ENCODE measurements at places on chromosomes 3 and 15.

GRCh38 chr3:153809097-153809496 lies 312.1 kb upstream of the ARHGEF26 start:
- no peak for DNase-seq

- DNase-seq, result no peak
These were observed 5.2 kb downstream of the LINS1 start for GRCh38 chr15:100596792-100597191.

- DNase-seq, result no peak
These were observed 32.2 kb upstream of the FAH start for GRCh38 chr15:80120636-80121035.

DNA sequence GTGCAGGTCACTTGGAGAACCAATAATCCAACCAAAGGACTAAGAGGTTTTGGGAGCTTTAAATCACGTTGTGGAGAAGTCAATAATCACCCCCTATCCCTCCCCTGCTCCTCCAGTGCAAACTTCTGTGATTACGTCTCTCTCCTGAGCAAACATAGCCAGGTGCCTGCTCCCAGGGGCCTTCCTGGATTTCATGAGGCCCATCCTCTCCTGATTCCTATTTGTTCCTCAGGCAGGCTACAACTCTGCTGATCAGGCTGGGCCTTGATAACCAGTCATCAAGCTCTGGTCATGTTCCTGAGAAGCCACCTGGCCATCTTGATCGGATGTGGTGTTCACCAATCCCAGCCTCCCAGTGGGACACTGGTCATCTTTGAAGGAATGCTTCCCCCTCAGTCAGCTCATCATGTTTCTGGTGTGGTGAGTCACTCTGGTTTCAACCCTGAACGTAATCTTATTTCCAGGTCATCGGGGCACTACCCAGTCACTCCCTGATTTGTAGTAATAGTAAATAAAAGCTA lies 2.9 kb upstream of the ZNF710 start:
- no peak for DNase-seq

DNA sequence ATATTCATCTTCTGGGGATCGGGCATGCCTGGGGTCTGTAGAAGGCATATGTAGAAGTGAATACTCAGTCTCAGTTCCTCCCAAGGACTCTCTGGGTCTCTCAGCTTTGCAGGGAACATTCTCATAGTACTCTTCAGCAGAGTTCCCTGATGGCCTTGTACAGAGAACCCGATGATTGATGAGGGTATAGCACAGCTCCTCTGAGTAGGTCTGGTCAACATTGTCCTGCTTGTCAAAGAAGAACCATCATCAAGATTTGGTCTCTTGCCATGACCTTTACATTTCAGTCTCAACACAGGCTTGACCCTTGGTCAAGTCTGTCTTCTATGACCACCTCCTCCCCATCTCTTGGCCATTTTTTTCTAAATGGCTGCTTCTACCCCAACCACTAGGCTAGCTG lies 9.5 kb downstream of the GCSAM start:
- no peak for DNase-seq

DNA sequence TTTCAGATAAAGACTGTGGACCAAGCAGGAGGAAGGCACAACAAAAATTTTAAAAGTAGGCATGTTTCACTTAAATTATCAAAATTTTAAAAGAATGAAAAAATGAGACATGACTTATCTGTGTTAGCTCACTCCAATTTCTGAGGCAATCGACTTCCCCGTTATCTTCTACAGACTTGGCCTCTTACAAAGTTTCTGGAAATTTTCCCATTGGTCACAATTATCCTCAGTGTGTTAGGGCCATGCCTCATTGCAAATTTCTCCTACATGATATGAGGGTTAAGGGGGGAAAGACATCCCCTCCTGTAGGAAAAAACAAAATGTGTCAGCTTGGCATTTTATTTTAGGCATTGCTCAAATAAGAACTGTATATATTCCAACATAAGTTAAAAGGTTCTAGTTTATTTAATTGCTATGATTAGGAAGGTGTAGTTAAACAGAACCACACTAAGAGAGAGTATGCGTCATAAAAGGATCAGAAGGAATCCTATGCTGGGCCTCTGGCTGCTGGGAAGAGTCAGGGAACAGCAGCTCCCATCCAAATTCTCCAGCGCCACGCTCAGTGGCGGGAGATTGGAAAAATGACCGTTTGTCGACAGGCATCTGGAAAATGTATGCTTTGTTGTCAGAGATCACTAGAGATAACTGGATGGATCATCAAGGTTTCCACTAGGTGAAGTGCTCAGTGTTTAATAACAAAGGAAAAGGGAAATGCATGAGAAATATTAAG lies 463.6 kb upstream of the NR2F2 start:
- DNase-seq, result no peak

Measured in MM.1S (cell line).